ENCODE measurements at places on chromosomes 12 and 14.

DNA sequence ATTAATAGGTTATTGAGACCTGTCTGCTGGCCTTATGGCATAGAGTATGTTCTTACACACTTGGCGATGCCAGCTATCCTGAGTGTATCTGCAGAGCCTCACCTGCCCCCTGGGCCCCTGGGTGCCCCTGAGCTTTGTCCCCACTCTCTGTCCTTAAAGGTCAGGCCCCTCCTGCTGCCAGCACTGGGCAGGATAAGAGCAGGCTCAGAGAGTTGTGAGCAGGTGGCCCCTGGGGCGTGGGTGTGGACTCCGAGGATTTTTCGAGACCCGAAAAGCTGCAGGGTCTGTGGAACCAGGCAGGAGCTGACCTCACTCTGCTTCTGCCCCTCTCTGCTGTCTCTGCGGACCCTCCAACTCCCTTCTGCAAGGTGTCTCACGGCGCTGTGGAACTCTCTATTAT is 8.2 kb downstream of the HIP1R start:
- no peak for DNase-seq

- DNase-seq: no peak
Observed at GRCh38 chr12:59459966-59460660, 135.7 kb upstream of the SLC16A7 start.

GRCh38 chr12:53200458-53201176 is 6.4 kb downstream of the ITGB7 start:
- peak; percentile 73 for DNase-seq

DNA sequence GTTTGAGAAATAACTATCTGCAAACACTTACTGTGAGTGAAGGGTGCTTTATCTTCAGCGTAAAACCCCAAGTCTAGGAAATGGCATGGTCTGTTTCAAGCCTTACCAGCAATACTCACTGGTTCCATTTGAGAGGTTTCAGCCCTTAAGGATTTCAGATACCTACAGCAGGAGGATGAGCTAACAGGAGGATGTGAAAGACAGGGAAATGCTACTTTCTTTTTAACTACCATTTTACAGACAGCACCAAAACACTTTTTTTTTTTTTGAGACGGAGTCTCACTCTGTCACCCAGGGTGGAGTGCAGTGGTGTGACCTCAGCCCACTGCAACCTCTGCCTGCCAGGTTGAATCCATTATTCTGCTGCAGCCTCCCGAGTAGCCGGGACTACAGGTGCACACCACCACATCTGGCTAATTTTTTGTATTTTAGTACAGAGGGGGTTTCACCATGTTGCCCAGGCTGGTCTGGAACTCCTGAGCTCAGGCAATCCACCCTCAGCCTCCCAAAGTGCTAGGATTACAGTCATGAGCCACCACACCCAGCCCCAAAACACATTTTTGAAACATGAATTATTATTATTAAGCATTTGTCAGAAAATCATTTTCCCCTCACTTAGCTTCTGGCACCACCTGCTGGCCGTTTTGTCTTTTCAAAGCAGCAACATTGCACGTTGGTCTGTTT is 4.6 kb downstream of the MTRFR start:
- DNase-seq: peak; percentile 39

DNA sequence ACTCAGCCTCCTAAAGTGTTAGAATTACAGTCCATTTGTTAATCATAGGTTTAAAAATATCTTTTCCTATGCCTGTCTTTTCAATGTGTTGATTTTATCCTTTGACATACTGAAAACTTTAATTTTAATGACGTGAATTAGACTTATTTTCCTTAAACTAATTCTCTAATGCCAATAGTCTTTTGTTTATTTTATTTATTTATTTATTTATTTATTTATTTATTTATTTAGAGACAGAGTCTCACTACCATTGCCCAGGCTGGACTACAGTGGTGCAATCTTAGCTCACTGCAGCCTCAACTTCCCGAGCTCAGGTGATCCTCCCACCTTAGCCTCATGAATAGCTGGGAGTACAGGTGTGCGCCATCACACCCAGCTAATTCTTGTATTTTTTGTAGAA is 694.5 kb downstream of the TRHDE start:
- no peak for DNase-seq

GRCh38 chr12:109946505-109946904 is 46.4 kb downstream of the TCHP start:
- DNase-seq: no peak

DNA sequence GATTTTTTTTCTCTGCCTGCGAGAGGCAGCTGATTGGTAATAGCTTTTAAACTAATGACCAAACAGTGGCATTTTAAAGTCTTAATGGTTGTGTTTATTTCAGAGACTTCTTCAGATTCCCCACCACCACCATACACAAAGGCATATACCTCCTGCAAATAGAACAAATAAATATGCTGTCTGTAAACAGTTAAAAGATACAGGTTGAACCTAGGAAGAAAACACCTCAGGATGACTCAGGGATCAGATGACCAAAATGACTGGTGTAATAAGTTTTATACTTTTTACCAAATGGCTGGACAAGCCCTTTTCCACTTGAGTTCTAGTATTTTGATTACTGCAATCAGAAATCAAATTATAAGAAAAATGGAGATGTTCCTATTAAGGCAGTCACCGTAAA is 364.1 kb downstream of the PAWR start:
- no peak for DNase-seq

DNA sequence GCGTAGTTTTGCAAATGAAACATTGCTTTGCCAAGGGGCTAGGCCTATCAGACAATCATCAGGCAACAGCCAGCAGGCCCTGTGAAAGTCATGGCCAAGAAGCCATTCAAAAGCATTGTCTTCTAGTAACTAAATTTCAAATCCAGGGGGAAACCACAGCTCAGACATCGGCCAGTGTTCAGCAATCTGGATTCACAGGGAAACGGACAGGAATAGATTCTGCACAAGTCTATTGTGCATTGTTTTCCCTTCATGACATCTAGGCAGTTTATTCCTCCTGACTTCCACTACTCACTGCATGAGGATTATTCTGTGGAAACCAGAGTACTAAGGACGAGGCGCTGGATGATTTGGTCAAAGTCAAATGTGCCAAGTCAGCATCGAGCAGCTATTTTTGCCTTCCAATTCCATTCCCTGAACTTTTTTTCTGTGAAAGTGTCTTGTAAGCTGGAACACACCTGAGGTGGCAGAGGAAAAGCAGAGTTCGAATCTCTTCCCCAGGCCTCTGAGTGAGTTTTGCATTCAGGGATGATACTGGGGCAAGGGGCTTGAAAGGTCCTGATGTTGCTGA is 75.4 kb downstream of the VCPKMT start:
- no peak for DNase-seq

DNA sequence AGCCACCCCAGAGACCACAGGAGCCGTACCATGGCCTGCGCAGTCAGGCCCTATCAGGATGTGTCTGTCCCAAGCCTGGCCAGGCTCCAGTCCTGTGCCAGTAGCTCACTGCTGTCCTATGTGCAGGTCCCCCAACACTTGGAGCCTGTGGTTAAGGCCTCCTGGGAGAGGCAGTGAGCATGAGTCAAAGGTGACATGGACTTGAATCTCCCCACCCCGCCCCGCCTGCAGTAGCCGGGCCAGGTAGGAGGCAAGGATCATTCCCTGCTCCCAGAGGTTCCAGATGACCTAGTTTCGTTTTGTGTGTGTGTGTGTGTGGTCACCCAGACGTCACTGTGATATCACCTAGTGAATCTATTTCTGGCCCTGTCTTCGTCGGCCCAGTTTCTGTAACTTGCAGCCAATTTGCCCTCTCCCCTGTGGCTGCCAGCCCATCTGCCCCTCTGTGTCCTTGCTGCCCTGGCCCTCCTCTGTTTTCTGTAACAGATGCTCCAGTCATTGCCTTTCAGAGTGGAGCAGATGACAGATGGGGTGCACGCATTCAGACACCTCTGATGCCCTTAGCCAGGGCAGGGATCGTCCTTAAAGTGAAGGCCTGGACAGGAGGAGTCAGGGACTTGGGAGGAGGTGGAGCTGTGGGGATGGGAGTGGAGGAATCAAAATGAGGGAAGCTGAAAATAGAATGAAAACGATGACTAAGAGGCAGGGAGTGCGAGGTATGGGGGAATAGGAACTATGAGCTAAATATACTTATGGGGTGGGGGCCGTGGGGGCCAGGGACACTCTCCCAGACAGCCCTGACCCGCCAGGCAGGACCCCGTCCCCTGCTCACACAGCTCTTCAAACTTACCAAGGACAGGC is 37.4 kb downstream of the SLC6A12 start:
- no peak for DNase-seq

GRCh38 chr12:497501-498160 is 37.9 kb downstream of the B4GALNT3 start:
- no peak for DNase-seq

DNA sequence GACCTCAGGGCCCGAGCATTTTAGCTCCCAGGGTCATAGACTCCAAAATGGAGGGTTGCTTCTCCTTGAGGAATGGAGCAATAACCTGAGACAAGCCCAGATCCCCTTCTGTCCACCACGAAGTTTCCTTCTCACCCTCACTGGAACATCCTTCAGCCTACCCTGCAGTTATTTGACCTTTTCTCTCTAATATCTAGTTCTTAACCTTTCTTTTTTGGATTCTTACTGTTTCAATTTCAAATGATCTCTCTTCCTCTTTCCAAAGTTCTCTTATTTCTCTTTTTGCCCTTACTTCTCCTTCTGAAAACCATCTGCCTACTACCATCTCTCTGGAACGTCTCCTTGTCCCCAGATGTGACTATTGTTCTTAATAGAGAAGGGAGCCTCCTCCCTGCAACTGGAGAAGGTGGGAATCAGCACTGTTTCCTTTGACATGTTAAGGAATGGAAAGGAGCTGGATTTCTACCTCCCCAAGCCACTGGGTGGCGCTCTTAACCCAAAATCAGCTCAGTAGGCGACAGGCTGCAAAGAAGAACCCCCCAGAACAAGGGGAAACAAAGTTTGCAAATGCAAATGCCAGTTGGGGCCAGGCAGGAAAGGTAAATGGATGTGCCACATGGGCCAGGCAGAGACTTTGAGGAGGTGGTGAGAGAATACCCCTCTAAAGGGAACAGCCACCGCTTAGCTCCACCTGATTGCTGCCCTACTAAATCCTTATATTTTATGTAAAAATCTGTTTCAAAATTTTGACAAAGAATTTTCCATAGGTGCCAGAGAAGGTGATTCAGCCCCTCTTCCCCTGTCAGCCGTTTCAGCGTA is 22.4 kb upstream of the PDE1B start:
- no peak for DNase-seq

DNA sequence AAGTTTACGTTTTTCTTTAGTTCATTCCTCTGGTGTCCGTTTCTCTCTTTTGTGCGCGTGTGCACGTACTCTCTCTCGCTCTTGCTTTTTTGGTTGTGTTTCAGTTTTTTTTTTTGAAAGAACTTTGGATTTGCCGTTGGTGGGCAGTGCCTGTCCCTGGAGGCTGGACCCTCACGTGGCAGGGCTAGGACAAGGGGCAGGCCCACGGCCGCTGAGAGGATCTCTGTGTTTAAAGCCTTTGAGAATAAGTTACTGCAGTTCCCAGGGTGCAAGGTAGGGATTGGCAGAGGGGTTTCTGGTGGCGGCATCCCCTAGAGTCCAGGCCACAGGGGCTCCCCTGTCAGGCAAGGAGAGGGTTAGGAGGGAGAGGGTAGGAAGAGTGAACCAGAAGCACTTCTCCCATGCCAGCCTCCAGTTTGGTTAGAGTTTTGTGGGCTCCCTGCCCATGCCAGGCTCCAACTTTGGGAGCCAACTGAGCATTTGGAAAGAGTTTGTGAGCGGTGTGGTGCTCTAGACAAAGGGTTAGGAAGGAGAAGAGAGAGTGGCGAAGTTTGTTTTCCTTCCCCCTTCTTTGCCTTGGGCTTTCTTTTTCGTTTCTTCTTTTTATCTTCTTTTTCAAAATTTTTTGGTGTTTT is 30.5 kb downstream of the ZFHX2 start:
- DNase-seq: no peak

DNA sequence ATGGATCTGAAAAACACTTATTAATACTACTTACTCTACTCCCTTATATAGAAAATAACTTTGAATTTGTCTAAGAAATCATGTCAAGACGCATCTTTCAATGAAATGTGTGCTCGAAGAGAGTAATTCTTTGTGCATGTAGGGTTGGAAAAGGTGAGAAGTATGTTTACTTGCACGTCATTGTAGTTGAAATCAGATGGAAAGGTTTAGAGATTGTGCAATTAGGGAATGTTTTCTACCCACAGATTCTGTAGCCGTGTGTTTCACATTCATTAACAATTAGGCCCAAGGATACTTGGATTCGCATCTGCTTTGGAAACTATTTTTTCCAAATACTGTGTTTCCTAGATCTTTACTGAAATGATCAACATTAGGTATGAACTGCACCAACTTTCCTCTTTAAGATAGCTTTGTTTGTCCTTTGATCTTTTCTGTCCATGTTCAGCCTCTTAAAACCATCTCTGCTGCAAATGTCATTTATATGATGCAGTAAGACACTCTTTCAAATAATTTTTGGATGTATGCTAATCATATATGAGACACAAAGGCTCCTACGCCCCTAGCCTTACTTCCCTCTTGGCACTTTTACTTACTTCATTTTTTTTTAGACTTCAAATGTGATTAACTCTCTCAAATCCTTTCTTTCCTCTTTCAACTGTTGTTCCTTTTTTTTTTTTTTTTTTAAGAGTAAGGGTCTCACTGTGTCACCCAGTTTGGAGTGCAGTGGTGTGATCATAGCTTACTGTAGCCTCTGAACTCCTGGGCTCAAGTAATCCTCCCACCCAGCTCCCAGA is 58.0 kb upstream of the PSMA6 start:
- no peak for DNase-seq

GRCh38 chr12:93176165-93176564 is 201.6 kb upstream of the NUDT4 start:
- DNase-seq: no peak

DNA sequence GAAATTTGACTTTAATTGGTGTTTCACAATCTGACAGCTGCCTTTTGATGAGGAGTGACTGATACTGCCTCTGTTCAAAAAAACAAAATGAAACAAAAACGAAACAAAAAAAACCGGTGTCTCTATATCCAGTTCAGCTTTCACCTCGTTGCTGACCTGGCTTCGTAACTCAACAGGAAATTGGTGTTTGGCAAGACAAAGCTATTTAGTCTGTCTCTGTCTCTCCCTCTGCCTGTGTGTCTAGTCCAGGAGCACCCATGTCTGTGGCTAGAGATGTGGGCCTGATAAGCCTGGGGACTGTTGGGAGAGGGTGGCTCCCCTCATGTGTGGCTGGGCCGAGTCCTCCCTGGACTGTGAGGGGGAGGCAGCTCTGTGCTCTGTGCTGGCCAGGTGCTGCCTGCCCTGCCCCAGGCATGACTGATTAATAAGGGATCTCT is 11.3 kb downstream of the CACNA1C start:
- no peak for DNase-seq

- no peak for DNase-seq
Observed at GRCh38 chr14:104512061-104512460, 67.5 kb upstream of the C14orf180 start.

DNA sequence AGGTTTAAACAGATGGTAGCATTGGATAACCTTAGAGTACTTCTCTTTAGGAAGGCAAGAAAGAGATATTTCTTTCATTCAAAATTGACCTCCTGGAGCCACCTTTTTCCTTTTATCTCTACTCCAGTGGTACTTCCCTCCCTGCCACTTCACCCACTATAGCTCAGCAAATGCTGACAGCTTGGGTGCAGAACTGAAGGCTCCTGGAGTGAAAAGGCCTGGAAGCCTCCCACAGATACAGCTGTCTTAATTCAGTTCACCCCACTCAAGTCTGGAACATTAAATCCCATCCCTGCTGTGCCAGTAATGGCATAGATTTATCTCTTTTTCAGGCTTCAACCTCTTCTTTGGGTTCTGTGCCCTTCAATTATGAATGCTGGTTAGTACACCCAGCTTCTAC is 140.3 kb downstream of the NEDD1 start:
- DNase-seq: no peak

- no peak for DNase-seq
Observed at GRCh38 chr14:63454863-63455622, 88.1 kb downstream of the PPP2R5E start.

GRCh38 chr12:14714437-14714836 is 18.0 kb upstream of the GUCY2C start:
- DNase-seq: no peak

All from GM19239 (cell line).